ENCODE measurements at places on chromosomes 1 and 21. TPM values are rescaled to one million over a fixed set of nuclear protein-coding genes. Genes with fewer than 3 reads are reported as not detected.
A peak's percentile ranks its signal among the peaks of the same experiment; 100 is the strongest.

RGS8 gene
- not detected for total RNA-seq

UBL4B gene
- total RNA-seq, result not detected

CRNN gene
- total RNA-seq, result not detected

CACNA1S gene
- not detected for total RNA-seq

HTR6 gene
- not detected for total RNA-seq

CD247 gene
- total RNA-seq, result 3.9 TPM

AMY1B gene
- not detected for total RNA-seq

HSD11B1 gene
- 5.8 TPM for total RNA-seq

RUNX3 gene
- total RNA-seq, result 5.8 TPM

PFKFB2 gene
- 88.4 TPM for total RNA-seq

RHD gene
- total RNA-seq, result not detected

KIF14 gene
- 1.1 TPM for total RNA-seq

NPHS2 gene
- total RNA-seq, result not detected

- DNase-seq, result no peak
These were observed 21.2 kb downstream of the SESN2 start for GRCh38 chr1:28280501-28280900.

DNA sequence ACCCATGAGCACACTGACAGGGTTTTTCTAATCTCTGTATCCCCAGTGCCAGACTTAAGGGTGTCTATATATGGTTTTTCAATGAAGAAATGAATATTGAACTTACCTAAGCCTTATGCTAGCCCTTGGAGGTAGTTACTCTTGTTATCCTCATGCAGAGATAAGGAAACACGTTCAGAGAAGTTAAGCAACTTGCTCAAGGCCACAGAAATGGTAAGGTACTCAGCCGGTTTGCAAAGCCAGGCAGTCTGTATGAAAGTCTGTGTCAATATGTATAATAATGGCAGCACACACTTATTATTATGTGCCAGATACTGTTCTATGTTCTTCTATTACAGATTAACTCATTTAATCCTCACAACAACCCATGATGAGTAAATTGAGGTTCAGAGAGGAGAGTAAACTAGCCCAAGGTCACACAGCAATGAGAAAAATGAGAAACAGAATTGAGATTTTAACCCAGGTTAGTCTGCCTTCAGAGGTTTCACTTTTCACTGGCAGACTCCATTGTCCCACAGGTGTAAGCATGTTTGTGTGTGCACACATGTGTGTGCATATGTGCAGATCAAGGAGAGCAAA, 54.6 kb upstream of the CSF3R start:
- no peak for DNase-seq

DNA sequence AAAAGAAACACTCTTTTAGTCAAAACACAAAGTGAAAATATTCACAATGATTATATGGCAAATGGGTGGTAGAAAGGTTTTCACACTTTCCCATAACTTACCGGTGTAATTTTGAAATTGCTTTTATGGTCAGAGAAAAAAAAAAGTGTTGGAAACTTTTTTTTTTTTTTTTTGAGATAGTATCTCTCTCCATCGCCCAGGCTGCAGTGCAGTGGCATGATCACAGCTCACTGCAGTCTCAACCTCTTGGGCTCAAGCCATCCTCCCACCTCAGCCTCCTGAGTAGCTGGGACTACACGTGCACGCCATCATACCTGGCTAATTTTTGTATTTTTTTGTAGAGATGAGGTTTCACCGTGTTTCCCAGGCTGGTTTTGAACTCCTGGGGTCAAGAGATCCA, 3.3 kb downstream of the IFNGR2 start:
- no peak for DNase-seq

- no peak for DNase-seq
These were observed 3.3 kb upstream of the MTARC1 start for GRCh38 chr1:220783453-220783852.

GRCh38 chr1:186838380-186839040, 9.8 kb downstream of the PLA2G4A start:
- no peak for DNase-seq

DNA sequence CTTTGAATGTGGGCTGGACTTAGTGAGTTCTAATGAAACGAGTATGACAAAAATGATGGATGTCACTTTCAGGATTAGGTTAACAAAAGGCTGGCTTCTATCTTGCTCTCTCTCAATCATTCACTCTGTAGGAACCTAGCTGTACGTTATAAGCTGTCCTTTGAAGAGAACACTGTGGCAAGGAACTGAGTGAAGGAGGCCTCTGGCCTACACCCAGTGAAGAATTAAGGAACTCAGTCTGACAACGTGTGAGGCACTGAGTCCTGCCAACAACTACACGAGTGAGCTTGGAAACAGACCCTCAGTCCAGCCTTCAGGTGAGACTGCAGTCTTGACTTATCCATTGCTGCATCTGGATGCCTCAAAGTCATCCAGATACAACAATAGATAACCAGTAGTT, 3.3 kb upstream of the DNTTIP2 start:
- DNase-seq, result no peak

DNA sequence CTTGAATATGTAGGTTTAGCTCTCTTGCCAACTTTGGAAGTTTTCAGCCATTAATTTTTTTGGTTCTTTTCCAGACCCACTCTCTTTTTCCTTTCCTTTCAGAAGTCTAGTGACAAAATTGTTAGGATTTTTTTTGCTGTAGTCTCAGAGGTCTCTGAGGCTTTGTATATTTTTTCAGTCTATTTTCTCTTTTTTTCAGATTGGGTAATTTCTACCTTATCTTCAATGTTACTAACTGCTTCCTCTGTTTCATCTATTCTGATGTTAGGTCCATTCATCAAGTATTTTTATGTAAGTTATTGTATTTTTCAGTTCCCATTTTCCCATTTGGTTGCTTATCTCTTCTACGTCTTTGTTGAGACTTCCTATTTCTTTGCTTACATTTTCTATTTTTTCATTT, 15.7 kb downstream of the RGS2 start:
- no peak for DNase-seq

DNA sequence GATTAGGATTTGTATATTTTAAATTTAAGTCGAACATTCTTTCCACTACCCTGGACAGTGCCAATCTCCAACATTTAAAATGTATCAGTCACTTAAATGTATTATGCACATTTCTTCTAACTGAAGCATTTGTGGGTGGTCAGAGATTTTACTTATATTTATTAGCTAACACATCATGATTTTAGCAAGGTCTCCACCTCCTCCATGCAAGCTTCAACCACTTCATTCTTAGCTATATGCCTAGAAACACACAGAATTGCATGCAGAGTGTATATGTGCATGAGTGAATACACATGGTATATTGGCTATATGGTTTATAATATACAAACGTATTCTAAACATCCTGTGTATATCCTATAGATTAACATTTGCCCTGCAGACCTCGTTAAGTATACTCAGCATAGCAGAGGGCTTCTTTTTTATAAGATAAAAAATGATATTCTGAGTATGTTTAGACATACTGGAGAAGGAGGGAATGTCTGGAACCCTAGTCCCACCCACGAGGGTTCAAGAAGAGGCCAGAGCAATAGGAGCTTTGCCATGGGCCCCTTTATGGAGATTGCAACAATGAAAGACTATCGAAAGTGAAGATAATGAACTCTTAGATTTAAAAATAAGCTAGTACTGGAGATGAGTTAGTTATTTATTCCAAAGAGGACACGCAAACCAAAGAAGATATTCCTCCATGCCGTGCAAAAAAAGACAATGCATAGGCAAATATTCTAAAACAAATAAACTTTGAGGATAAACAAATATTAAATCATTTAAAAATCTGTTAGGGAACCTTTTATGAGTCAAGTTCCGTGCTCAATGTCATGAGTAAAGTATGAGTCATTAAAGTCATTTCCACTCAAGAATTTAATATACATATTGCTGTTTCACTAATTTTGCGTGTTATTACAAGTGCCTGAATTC, 480.4 kb downstream of the SIPA1L2 start:
- no peak for DNase-seq

- no peak for DNase-seq
These were observed 89.3 kb downstream of the LACTBL1 start for GRCh38 chr1:22883406-22883805.

- no peak for DNase-seq
These were observed 117.3 kb downstream of the RHOU start for GRCh38 chr1:228852511-228853088.

DNA sequence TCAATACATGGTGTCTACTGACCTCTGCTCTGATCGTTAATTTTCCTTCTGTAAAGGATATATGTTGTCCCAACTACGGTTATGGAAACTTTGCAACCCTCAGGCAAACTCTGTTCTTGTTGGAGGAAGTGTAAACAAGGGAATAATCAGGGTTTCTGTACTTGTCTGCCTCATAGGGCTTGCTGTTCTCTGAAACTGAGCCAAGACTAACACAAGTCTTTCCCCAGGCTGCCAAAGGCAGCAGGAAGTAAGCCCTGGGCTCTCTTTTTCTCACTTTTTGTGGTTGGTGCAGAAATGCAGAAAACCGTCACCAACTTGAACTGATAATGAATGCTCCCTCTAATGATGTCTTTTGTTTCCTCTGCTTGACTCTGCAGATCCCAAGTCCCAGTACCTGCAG, 7.6 kb downstream of the CYP4X1 start:
- DNase-seq, result no peak

GRCh38 chr21:42338729-42339715, 11.8 kb downstream of the TFF2 start:
- no peak for DNase-seq

- DNase-seq, result no peak
These were observed 8.2 kb downstream of the CRYBG2 start for GRCh38 chr1:26345718-26346117.

DNA sequence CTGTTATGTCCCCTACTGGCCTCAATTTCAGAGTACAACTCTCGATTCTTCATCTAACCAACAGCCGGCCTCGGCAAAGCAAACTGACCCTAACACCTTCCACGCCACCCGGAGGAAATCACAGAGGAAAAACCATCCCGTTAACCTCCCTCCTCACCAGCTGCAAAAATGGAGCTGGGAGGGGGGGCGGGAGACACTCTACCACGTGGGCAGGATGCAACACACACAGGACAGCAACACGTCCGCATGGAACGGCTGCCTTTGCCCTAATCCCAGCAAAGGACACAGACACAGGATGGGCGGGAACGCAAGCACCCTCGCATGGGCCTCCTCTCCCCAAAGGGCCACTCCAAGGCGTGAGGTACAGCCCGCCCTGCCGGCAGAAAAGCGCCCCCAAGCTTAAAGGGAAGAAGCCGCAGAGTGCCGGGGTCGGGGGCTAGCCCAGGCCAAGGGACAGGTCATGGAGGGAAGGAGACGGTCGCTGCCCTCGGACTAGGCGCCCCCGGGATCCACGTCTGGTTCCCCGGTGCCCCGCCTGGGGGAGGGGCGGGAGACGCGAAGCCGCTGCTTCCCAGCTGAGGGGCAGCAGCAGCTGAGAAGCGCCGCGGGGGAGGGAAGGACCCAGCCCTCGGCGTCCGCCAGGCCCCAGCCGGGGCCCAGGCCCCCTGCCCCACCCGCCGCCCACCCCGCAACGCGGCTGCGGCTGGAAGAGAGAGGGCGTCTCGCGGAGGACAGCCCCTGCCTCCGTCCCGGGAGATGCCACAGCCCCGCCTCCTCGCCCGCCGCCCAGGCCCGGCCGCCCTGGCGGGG, 590 bp downstream of the FOXJ3 start:
- DNase-seq, result peak; percentile 65

GRCh38 chr1:74748960-74749359, 16.0 kb downstream of the TYW3 start:
- no peak for DNase-seq

DNA sequence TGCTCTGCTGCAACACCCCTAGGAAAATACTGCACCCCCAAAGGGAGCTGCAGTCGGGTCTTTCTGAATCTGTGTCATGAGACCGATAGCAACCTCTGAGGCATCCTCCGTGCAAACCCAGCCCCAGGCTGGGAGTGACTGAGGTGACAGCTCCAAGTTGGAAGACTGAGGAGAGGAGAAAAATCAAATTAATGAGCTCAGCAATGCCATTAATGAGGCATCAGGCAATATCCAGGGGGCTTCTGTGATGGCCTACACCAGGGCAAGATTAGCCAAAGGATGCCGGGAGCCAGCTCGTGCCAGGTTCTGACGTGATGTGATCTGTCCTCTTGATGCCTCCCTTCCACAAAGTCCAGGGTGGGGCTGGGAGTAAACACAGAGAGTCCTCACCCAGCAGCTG, 30.8 kb upstream of the PSMB2 start:
- DNase-seq, result no peak

GRCh38 chr21:37071561-37072273, 1.2 kb downstream of the PIGP start:
- peak; percentile 65 for DNase-seq

GRCh38 chr1:160646180-160646579, 664 bp downstream of the SLAMF1 start:
- DNase-seq, result no peak

- no peak for DNase-seq
These were observed 27.5 kb downstream of the SERTAD4 start for GRCh38 chr1:210260096-210260495.

DNA sequence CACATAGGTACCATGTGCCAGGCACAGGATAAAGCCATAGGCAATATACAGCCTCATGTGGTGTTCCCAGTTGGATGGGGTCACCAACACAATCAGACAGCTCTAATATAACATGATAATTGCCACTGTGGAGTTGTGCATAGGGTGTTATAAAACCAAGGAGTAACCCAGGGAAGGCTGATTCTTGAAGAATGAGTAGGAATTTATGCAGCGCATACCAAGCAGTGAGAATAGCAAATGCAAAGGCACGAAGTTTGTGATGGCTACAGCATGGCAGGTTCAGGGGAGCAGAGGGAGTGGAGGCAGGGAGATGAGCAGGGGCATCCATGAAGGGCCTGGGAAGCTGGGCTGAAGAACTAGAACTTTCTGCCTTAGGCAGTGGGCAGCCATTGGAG, 20.4 kb upstream of the SLC2A1 start:
- no peak for DNase-seq

DNA sequence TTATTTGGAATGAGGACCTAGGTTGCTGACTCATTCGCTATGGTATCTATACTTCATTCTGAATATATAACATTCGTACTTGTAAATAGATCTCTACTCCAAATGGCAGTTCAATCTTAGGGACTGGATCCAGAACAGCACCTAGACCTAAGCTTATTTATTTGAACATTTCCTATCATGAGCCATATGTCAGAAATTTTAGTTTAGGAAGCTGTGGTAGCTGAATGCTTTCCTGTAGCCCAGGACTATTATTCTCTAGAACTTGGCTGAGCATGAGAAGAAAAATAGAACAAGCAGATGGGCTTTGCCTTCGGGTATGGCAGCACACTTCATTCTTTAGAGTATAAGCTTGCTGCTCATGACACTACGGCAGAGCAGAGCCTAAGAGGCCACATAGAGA, 1114.4 kb upstream of the B3GALT2 start:
- no peak for DNase-seq

Data from Peyer's patch (tissue), 4 donors.